ENCODE measurements at places on chromosomes 7 and 10.

DNA sequence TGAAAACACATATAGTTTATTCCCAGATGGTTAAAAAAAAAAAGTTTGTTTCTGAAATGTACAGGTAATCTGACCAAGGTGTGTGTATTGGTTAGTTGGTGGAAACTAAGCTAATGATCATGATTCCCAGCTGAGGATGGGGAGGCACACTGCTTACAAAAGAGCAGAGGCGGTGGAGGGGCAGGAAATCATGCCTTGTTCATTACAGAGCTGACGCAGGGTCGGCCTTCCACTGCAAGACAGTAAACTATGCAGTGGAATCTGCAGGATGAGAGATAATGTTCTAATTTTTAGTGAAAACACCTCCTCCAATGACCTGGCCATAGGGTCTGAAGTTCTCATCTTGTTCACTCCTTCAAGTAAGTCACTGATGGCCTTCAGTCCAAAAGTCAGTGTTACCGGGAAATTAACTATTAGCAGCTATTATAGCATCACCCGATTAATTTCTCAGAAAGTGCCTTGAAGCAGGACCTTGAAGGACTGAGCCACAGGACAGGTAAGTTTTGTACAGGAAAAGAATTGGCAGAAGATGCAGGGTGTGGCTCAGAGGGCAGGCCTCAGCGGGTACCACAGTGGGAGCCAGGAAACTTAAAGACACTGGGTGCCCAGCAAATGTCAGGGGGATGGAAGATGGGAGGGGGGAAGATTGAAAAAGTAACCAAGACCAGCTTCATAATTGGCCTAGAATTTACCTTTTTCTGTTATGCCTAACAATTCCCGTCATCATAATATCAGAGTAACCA, 36.0 kb downstream of the MYOF start:
- DNase-seq: no peak

- DNase-seq: no peak
Observed at GRCh38 chr10:6995831-6996230, 415.0 kb downstream of the SFMBT2 start.

- no peak for DNase-seq
Observed at GRCh38 chr7:50629238-50629901, 64.2 kb upstream of the DDC start.

DNA sequence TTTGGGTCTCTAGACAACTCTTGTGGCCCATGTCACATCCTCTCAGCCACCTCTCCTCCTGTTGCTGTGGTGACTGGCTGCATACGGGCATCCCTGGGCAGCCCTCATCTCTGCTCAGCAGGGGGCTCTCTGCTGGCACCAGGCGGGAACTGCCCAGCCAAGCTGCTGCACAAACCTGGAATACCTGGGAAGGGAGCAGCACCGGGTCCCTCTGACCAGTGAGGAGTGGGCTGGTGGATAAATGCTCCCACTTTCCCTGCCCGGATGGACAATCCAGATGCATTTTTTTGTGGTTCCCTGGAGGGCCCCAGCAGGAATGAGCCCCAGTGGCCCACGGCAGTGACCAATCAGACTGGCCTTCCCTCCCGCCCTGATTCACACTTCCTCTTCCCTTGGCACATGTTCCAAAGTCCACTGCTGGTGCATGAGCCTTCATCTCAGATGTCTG, 21.9 kb downstream of the GRID1 start:
- no peak for DNase-seq

DNA sequence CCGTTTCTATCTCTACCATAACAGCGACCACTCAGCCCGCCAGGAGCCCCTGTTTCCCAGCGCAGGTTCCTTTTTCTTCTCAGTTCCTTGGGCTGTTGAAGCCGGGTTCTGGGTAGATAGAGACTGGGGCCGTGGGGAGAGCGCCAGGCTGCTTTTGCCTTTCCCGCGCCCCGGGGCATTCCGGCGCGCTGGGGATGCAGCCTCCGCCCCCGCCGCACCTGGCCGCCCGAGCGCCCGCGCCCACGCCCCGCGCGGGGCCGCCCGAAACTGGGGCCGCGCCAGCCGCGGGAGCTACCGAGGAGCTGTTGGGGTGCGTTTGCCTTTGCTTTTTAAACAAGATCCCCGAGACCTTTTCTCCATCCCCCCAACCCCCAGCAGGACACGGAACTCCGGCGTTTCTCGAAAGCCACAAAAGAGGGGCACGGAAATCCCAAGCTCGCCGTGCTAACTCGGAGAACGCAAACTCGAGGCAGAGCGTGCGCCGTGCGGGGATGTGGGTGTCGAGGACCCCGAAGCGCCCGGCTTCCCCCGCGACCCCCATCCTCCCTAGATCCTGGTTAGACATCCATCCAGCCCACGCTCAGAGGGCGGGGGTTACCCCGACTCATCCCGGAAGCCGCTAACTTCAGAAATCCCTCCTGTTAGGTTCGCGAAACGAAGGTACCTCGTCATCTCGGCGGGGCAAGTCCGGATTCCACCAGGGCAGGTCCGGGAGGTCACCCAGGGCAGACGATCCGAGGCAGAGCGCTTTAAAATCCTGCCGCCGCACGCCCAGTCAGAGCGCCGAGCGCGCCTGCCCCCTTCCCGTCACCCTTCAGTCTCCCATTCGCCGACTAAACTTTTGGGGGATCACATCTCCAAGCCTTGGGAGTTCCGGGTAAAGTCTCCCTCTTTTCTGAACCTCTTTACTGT, 1.0 kb downstream of the GRM8 start:
- no peak for DNase-seq

GRCh38 chr7:44477063-44477830, 13.2 kb downstream of the NUDCD3 start:
- peak; percentile 17 for DNase-seq

DNA sequence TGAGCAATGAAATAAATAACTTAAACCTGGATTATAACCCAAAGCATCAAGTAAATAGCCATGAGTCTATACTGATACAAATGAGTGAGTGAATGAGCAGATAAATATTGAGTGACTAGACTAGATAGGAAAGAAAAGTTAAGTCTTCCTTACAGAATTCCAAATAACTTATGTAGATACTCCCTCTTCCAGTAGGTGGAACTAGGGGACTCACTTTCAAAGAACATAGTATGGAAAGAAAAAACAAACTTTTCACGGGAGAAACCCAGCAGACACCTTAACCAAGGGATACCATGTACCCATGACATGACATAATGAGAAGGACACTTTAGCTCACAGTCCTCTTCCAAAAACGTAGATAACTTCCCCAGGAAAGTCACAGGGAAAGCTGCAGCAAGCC, 32.2 kb downstream of the CSGALNACT2 start:
- DNase-seq: no peak

GRCh38 chr7:47382200-47382599, 199.7 kb downstream of the TNS3 start:
- DNase-seq: no peak
